ENCODE measurements at places on chromosomes 1 and 21.
A peak's percentile ranks its signal among the peaks of the same experiment; 100 is the strongest.

DNA sequence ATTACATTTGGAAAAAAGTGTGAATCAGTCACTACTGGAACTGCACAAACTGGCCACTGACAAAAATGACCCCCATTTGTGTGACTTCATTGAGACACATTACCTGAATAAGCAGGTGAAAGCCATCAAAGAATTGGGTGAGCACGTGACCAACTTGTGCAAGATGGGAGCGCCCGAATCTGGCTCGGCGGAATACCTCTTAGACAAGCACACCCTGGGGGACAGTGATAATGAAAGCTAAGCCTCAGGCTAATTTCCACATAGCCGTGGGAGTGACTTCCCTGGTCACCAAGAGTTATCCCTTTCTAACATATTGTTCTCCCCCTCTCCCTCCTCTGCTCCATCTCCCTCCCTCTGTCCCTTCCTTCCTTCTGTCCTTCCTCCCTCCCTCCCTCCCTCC, 47.7 kb upstream of the RHOU start:
- DNase-seq: no peak

DNA sequence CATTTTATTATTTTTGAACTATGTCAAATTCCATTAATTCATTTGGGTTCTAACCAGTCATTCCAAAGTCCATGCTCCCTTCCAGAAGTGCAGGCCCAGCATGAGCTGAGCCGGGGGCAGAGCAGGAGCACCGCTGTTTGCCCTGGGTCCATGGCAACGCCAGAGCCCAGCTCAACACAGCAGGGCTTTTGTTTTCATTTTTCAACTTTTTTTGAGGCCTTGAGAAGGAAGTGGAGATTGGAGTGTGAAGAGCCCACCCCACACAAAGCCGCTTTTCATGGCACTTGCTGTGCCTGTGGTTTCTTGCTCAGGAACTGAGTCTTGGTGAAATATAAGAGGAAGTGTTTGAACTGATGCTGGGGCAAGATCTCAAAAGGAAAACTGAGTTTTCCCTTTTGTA, 13.2 kb upstream of the PRMT2 start:
- peak; percentile 80 for DNase-seq

DNA sequence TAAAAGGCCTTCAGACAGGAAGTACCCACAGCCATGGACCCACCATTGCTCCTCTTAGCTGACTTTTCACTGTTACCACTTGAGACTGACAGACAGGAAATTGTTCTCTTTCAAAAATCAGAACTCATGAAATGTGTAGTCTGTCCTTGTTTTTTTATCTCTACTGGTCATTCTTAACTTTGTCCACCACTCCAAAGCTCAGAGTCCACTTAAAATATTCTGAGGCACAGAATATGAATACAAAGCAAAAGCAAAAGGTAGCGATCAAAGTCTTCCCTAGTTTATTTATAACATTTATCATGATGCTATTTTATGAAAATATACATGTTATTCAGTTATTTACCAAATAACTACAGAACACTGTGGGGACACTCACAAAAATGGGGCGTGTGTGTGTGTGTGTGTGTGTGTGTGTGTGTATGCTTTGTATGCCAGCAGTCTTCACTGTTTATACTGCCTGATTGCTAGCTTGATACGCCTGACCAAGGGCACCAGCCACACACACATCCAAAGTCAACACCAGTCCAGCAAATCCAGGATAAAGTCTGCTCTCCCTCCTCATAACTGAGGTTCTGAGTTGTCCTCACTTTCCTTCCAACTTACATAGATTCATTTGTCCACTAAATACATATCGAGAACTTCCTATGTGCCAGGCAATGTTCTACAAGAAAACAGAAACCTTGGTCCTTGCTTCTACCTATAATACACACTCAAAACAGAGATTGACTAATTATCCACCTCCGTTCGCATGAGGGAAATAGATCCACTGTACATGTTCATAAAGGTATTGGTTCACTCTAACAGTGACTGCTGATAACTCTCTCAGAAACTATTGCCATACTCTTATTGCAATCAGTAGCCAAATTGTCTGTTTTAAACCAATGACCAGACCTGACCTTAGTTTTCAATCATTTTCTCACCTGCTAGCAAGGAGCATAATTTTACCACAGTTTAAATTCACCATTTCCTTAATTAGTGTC, 79.4 kb downstream of the ERICH3 start:
- DNase-seq: no peak

DNA sequence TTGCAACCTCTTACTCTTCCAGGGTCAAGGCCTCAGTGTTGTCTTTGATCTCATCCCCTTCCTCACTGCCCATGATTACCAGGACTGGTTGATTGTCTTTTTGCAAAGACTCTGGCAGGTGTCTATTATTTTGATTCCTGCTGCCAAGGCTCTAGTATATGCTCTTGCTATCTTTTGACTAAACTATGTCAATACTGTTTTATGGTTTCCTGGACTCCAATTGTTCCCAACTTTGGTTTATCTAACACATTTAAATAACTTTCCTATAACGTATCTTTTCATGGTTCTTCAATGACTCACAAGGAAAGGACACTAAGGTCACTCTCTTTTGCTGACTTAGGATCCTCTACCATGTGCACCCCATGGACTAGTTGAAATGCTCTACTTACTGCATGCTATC, 141.5 kb downstream of the PTPRC start:
- no peak for DNase-seq
